ENCODE measurements at places on chromosomes 1 and 21. TPM values are rescaled to one million over a fixed set of nuclear protein-coding genes. Genes with fewer than 3 reads are reported as not detected.
A peak's percentile ranks its signal among the peaks of the same experiment; 100 is the strongest.

GRCh38 chr1:16145030-16145661 lies 10.7 kb downstream of the EPHA2 start:
- DNase-seq = no peak

DNA sequence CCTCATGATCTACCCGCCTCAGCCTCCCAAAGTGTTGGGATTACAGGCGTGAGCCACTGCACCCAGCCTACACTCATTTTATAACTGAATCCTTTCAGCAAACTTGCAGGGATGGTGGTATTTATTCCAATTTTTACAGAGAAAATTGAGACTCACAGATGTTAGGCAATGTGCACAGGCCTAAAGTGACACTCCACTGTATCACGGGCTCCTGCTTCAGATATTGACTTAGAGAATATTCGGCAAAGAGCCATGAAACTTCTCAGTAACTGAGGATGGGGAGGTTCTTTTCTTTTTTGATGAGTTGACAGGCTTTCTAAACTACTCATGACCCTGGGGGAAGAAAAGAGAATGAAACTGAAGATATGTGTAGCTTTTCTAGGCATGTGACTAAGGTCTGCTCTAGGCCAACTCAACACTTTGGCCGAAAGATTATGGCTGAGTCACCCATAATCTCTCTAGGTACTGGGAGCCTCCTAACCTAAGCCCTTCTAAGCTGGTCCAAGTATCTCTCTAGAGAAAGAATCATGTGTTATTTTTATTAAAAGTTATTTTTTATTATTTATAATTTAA lies 19.9 kb upstream of the PTCH2 start:
- DNase-seq = no peak

GRCh38 chr1:235918465-235918864 lies 51.8 kb upstream of the LYST start:
- DNase-seq = no peak

GRCh38 chr1:180428782-180429695 lies 73.3 kb downstream of the ACBD6 start:
- no peak for DNase-seq

GRCh38 chr1:27144920-27145661 lies 9.8 kb downstream of the SLC9A1 start:
- DNase-seq = peak; percentile 54

- no peak for DNase-seq
Measured at GRCh38 chr1:40036574-40036973, 4.0 kb upstream of the CAP1 start.

The NBL1 gene
- 234 TPM for polyA plus RNA-seq

Measured in AG04450 (cell line).